ENCODE measurements at places on chromosomes 4 and X.

DNA sequence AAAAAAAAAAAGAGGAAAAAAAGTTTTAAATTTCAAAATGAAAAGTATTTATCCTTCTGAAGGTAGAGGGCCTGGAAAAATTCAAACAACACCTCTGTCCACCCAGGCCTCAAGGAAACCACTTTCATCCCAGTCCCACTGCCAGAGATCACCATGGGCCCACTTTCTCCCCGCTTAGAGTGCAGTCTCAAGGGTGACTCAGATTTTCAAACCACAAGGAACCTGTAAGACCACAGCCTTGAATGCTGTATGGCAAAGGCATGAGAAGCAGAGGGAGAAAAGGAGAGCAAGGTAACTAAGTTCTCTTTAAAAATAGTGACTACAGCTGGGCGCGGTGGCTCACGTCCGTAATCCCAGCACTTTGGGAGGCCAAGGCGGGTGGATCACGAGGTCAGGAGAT, 87.9 kb upstream of the PACRGL start:
- DNase-seq = no peak

GRCh38 chr4:157447195-157447594, 226.7 kb downstream of the GRIA2 start:
- no peak for DNase-seq

DNA sequence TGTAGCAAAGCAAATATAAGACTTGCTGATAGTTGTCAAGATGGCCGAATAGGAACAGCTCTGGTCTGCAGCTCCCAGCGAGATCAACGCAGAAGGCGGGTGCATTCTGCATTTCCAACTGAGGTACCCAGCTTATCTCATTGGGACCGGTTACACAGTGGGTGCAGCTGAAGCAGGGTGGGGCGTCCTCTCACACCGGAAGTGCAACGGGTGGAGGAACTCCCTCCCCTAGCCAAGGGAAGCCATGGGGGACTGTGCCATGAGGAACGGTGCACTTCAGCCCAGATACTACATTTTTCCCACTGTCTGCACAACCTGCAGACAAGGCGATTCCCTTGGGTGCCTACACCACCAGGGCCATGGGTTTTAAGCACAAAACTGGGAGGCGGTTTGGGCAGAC, 382.3 kb upstream of the EMCN start:
- no peak for DNase-seq

DNA sequence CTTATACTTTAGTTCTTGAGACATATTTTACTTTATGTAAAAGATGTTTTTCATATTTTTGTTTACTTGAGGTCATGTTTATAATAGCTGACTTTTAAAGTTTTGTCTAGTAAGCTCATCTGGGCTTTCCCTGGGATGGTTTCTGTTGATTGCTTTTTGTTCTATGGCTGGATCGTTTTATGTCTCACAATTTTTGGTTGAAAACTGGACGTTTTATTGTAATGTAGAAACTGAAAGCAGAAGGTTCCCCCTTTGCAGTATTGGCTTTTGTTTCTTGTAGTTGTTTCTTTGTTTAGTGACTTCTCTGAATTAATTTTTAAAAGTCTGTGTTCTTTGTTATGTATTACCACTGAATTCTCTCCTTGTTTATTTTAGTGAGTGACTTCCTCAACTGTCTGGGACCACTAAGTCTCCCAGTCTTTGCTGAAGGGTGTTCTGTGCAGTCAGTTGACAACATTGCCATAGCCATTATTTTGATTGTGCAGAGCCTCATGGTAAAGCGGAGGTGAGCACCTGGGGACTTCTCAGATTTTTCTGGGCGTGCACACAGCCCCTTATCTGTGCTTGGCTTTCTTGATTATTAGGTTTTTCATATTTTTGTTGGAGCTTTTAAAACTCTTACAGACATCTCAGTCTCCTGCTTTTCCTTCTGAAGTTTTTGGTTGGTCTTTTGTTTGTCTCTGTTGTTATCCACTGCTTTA, 31.0 kb downstream of the KDM6A start:
- no peak for DNase-seq

DNA sequence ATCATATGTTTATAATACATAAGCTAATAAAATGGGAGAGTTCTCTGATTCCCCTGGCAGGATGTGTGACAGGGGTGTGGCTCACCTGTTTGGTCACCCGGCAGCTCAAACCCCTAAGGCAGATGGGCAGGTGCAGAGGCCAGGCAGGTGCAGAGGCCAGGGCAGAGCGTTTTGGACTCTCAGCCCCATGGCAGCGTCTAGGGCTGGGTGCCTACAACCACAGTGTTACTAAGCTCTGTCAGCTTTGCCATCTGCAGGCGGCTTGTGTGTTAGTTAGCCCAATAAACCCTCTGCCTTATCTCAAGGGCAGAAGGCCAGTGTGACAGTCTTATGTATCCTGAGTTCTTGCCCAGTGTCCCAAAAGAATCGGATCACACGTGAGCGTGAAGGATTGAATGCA, 54.0 kb upstream of the UGT2B15 start:
- DNase-seq = no peak

DNA sequence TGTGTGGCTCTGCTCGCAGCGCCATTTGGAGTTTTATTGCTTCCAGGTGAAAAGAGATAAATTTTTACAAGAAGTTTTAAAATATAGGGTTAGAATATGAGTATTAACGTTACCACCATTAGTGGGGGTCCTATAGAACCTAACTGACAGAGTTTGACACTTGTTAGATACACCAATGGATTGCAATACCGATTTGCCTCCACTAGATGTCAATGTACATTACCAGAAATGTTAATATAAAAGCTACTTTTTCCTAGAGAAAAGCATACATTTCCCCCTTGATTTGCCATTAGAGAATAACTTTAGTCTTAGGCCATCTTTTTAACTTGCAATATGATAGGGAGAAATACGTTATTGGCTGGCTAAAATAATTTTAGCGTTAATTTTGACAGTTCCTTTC, 108.4 kb downstream of the LINC00632 start:
- no peak for DNase-seq

DNA sequence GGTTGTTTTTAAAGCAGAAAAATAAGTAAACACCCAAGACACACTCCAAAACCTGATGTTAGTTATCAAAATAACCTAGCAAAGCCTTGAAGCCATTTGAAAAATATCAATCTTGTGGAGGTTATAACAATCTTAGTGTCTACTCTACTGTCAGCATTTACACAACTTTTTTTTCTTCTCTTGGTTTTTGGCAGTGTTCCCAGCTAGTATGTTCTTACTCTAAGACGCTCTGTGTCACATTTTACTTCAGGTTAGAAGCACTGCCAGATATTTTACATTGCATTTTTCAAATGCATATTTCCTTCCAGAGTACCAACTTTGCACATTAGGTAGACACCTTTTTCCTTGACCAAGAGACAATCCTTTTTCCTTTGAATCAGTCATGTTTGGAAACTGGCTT, 114.0 kb upstream of the INPP4B start:
- DNase-seq = no peak

DNA sequence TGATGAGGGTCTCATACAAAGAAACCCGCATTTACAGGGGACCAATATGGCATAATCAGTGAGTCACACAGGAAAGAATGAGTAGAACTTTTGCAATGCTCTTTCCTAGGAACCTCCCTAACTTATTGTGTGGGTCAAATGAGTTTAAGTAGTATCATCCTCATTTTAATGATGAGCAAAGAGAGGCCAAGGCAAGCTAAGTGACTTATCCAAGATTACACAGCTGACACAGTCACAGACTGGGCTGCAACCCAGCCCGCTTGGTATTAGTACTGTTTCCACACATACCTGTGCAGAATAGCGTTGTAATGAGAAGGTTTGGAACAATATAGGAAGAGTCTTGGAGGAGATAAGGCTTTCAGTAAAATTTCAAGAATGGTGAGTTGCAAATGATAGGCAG, 91.0 kb upstream of the PPP1R2C start:
- DNase-seq = no peak

DNA sequence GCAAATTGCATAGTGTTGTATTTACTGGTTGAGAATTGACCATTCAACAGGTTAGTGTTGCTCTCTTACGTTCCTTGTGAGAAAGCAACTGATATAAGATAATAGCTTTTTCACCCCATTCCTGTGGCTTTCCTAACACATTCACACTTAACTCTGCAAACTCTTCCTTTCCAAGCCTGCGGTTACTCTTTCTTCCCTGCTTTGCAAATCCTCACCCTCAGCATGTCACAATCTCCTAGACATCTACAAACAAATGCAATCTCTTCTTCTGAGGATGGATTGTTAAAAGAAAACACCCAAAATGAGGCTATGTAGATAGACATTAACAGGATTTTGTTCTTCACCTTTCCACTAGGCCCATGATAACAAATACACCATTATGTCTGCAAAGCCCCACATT, 771.7 kb upstream of the PCDH7 start:
- DNase-seq = no peak

GRCh38 chr4:182776376-182777105, 140.6 kb downstream of the DCTD start:
- DNase-seq = no peak

DNA sequence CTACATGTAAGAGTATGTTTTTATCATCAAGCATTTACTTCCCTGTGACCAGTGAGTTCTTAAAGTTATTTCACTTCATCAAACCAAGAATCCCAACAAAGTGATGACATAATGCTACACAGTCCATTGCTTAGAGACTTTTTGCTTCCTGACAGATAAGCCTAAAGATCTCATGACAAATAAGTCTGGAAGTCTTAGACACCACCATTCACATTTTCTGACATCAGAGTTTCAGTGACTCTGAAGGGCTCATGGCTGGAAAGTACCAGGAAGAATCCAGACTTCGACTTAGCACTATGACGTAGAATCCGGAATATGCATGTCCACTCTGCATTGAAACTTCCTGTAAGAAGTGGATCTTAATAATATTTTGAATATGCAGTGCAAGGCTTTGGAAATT, 53.7 kb downstream of the CLDN22 start:
- no peak for DNase-seq

DNA sequence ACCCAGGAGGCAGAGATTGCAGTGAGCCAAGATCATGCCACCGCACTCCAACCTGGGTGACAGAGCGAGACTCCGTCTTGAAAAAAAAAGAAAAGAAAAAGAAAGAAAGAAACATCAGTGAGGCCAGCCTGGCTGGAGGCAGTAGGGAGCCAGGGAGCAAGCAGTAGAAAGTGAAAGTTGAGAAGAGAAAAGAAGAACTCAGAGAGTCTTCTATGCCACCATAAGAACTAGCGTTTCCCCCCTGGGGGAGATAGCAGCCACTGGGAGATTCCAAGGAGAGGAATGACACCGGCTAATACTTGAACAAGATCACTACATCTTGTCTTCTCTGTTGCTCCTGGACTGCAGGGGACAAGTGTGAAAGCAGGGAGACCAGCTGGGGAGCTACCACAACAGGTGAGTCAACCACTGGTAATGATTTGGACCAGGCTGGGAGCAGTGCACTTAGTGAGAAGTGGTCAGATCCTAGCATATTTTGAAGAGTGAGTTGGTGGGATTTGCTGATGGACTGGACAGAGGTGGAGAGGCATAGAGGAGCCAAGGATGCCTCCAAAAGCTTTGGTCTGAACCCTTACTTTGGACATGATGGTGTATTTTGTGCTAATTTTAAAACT, 33.4 kb downstream of the SLC2A9 start:
- no peak for DNase-seq

- DNase-seq = no peak
These were observed 66.6 kb upstream of the LIMCH1 start for GRCh38 chr4:41471126-41472071.

DNA sequence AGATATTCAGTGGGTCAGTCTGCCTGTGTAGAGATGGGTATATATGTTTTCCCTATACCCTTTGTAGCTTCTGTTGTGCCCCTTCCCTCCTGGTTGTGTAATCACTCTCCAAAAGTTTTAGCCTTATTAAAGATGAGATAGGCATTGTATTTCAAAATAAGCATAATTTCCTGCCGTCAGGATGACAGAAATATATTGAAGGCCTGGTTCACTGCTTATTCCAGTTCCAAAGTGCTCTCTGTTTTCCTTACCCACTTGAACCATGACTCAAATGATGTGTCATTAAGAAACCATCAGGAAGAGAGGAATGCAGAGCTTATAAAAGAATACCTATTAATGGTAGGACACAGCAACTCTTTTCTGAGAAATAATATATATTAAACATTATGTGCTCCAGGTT, 178.5 kb downstream of the GABRB1 start:
- no peak for DNase-seq

GRCh38 chr4:76407440-76408119, 13.4 kb downstream of the CCDC158 start:
- DNase-seq = no peak

- no peak for DNase-seq
These were observed 775 bp upstream of the YIPF6 start for GRCh38 chrX:68498044-68498507.

- DNase-seq = no peak
These were observed 83.7 kb upstream of the GC start for GRCh38 chr4:71867598-71867997.

GRCh38 chr4:14958436-14958835, 43.8 kb upstream of the CPEB2 start:
- no peak for DNase-seq

DNA sequence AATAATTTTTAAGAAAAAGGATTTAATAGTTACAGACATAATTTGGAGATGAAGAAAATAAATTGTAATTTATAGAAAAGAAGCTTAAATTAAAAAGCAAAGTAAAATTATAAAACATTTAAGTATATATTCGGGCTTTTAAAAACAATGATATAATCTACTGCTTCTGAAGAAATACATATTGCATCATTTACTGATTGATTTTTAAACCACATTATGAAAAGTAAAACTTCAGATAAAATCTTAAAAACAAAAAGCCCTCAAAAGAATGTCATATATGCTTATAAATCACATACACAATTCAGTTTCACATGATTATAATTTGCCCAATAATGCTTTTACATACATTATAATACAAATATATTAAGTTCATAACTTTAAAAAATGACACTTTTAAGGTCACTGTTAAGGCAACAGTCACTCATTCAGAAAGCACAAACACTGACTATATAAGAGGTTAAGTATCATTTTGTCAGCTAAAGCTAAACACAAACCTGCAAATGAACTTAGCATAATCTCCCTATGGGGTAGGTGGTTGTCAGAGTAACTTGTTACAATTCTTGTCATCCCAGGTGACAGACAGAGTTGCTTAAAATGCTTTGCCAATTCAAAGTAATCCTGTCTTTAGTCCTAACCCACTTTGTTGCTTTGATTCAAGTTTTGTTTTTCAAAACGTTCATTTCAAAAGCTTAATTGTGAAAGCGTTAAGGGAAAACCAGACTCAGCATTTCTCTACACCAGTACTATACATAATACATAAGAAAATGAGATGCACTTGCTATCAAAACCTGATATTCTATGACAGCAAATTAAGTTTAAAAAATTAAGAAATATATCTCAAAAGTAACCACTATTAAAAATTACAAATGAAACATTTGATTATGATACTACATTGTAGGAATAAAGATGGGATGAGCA, 90.6 kb upstream of the MAB21L2 start:
- no peak for DNase-seq

GRCh38 chrX:18994713-18995112, 10.8 kb upstream of the PHKA2 start:
- DNase-seq = no peak

- DNase-seq = no peak
These were observed 3.2 kb downstream of the RGS12 start for GRCh38 chr4:3295837-3296624.

GRCh38 chr4:27078934-27079455, 218.4 kb downstream of the STIM2 start:
- no peak for DNase-seq

GRCh38 chrX:108875548-108875947, 139.2 kb upstream of the IRS4 start:
- DNase-seq = no peak
